Adrenal gland (tissue), 19 donors: ENCODE measurements at places on chromosomes 2 and 18. TPM values are rescaled to one million over a fixed set of nuclear protein-coding genes. Genes with fewer than 3 reads are reported as not detected.

GRCh38 chr18:23504720-23505119 is 1.4 kb downstream of the RMC1 start:
- H3K27me3 ChIP-seq: no peaks in the 10 kb centered on the region
- DNase-seq: no peak
- H3K4me3 ChIP-seq: no peak overlapping the region
- H3K36me3 ChIP-seq: peaks cover 16% of the 10 kb centered on the region
- H3K27ac ChIP-seq: no peak overlapping the region
- H3K4me1 ChIP-seq: peaks cover 15% of the 10 kb centered on the region

IL36RN gene
- polyA plus RNA-seq: not detected

POTEC gene
- polyA plus RNA-seq: not detected

GRCh38 chr2:228938629-228939028 is 332.5 kb downstream of the PID1 start:
- H3K4me1 ChIP-seq: no peaks in the 10 kb centered on the region
- no peak overlapping the region for H3K4me3 ChIP-seq
- no peaks in the 10 kb centered on the region for H3K36me3 ChIP-seq
- H3K27ac ChIP-seq: no peak overlapping the region
- no peaks in the 10 kb centered on the region for H3K27me3 ChIP-seq
- no peak for DNase-seq

GRCh38 chr2:2152451-2152850 is 178.6 kb downstream of the MYT1L start:
- no peaks in the 10 kb centered on the region for H3K4me1 ChIP-seq
- H3K36me3 ChIP-seq: no peaks in the 10 kb centered on the region
- no peak overlapping the region for H3K27ac ChIP-seq
- no peaks in the 10 kb centered on the region for H3K27me3 ChIP-seq
- DNase-seq: no peak

DNA sequence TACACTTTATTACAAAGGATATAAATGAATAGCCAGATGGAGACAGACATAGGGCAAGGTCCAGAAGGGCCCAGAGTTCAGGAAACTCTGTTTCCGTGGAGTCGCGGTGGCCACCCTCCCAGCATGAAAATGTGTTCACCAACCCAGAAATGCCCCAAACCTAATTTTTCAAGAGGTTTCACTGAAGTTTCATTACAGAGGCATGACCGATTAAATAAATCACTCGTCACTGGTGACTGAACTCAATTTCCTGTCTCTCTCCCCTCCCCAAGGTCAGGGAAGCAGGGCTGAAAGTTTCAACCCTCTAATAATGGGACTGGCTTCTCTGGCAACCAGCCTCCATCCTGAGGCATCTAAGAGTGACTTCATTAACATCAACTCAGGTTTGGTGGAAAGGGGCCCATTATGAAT is 22.4 kb downstream of the USP40 start:
- no peaks in the 10 kb centered on the region for H3K27me3 ChIP-seq
- H3K36me3 ChIP-seq: no peaks in the 10 kb centered on the region
- no peak overlapping the region for H3K4me3 ChIP-seq
- H3K4me1 ChIP-seq: peaks cover 3% of the 10 kb centered on the region

DNA sequence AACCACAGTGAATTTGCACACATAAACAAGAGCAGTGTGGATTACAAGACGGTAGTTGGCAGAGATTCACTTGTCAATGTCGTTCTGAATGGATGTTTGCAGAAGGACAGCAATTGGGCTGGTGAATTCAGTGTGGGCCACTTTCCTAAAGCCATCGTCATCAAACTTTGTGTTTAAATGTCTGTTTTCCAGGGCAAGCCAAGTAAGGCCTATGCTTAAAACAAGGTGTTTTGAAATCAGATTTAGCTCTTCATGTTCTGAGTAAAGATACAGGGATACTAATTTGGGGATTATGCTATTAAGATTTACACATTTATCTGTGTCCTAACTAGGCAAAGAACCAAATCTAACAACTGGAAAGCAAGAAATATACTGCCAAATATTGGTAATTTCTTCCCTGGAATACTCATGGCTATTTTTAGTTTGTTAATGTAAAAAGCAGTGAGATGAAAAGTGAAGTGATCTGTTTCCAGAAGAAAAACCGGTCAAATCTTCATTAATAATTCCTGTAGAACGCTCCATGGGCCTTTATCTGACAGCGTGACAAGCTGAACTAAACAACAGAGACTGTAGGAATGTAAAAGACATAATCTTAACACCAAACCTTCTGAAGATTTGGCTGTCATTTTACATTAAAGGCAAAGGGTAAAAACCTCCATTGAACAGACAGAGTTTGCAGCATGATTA is 175.7 kb downstream of the ICOS start:
- no peaks in the 10 kb centered on the region for H3K27me3 ChIP-seq
- H3K4me1 ChIP-seq: peaks cover 8% of the 10 kb centered on the region
- DNase-seq: no peak
- no peak overlapping the region for H3K27ac ChIP-seq
- no peaks in the 10 kb centered on the region for H3K36me3 ChIP-seq
- no peak overlapping the region for H3K4me3 ChIP-seq

DNA sequence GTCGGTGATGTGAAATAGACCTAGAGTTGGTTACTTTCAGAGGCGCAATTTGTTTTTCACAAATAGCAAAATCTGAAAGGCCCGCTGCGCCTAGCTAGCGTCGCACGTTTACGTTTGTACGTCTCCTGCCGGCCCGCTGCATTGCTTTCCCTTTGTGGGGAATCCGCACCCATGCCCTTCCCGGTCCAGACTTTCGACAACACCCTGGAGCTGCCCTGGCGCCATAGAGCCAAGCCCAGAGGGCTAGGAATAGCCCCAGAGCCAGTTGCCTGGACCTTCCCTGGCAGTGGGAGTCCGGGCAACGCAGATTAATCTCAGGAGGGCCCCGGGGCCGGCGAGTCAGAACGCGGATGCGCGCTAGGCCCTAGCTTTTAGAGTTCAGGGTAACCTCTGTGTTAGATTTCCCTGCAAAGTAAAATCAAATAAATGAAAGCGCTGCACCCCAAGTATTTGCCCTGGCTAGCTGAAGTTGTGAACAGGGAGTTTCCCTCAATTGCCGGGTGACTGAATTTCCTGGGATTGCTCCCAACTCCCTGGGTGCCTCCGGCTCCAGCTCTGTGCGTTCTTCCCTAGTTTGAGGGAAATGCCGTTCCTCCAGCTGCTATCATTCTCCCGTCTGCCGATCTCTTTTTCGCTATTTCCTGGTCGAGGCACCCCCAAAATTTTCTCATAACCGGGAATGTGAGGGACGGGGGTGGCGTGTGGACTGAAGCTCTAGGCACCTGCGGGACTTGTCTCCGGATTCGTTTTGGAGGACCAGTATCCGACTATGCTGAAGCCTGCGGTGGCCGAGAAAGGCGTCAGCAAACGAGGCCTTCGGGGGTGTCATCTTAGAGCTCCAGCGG is 1.2 kb upstream of the EN1 start:
- H3K4me1 ChIP-seq: peaks cover 7% of the 10 kb centered on the region
- H3K4me3 ChIP-seq: no peak overlapping the region
- no peak for DNase-seq
- no peaks in the 10 kb centered on the region for H3K36me3 ChIP-seq

TBR1 gene
- polyA plus RNA-seq: not detected

APOB gene
- 0.20 TPM for polyA plus RNA-seq

C1QL2 gene
- not detected for polyA plus RNA-seq
